ENCODE measurements at places on chromosomes 11 and 22.
A peak's percentile ranks its signal among the peaks of the same experiment; 100 is the strongest.

- no peak for DNase-seq
Measured at GRCh38 chr22:23253475-23254055, 73.3 kb downstream of the BCR start.

GRCh38 chr11:131944736-131945135, 574.3 kb downstream of the NTM start:
- no peak for DNase-seq

DNA sequence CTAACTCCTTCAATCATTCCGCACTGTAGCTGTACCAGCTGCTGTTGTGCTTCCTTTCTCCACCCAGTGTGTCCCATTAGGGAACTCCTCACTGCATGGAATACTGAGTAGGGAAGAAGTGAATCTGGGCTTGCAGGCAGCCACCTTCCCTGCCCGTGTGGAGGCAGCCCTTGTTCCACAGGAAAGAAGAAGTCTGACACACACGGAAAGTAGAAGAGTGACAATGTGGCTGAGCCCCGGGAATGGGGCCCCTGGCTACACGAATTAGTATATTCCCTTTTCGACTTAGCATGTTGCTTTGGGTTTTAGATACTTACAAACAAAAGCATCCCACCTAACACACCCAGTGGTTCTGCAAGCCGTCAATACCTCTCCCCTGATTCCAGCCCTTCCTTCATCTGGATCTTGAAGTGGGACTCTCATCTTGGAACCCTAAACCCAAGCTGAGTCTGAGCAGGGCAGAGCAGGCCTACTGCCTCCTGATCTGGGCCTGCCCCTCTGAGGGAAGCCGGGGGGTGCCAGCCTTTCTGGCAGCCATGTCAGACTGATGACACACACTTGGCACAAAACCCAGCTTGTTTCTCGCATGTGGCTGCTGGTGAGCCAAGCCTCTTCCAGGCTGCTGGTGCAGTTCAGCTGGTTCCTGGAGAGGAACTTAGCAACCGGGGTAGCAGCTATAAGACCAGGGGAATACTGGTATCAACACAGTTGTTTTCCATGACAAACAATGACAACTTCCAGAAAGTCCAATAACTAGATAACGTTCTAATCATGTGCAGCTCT, 71.6 kb downstream of the C11orf58 start:
- DNase-seq = peak; percentile 52

GRCh38 chr22:41664490-41664889, 24.2 kb downstream of the SNU13 start:
- DNase-seq = peak; percentile 57

- DNase-seq = peak; percentile 91
Measured at GRCh38 chr11:125082611-125083311, 19.7 kb downstream of the SLC37A2 start.

DNA sequence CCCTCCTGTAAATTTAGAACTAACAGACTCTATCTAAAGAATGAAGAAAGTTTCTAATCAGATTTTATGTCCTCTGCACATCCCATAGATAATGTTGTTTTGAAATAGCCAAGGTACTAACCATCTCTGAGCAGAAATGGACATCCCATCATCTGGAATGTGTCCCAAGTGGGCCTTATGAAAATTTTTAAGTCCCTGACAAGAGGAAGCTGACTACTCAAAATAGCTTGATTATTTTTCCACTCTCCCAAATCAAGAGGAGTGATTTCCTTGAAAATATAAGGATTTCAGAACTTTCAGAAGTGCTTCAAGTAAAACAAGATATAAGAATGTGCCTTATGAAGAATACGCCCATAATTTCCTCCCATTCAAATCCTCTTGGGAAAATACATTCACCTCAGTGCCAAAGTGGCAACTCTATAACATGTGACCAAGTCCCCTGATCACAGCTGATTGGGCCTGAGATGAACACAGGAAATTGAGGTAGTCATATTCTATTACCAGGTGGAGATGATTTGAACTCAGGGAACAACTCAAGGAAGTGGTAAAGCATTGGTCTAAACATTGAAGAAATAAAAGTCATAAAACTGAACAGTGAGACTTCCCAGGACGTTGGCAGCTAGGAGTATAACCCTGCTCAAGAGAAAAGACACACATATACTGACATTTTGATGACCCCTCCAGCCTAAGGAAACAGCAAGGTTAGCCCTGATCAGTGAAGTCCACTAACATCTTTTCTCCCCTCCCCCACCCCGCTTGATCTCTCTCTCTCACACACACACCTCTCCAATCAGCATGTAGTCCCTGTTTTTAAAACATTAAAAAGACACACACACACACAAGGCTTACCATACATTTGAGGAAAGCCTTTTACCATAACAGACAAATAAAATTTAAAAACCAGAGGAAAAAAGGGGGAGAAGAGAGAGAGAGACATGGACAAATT, 70.8 kb upstream of the TEAD1 start:
- DNase-seq = no peak

DNA sequence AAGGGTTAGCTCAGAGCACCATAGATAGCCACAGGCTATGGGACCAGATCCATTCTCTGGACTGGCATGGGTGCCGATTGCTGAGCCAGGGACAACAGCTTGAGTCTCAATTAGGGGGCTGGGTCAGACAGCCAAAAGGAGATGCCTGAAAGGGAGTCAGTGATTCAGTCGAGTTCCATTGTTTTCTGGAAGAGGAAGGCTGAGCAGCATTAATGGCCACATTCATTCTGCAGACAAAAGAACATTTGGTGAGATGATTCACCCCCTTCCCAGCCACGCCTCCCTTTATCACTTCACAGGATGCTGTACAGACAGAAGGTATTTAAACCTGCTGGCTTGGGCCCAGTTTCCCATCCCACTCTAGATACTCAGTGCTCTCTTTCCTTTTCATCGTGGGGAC, 131.9 kb downstream of the ADAMTS15 start:
- DNase-seq = peak; percentile 87

DNA sequence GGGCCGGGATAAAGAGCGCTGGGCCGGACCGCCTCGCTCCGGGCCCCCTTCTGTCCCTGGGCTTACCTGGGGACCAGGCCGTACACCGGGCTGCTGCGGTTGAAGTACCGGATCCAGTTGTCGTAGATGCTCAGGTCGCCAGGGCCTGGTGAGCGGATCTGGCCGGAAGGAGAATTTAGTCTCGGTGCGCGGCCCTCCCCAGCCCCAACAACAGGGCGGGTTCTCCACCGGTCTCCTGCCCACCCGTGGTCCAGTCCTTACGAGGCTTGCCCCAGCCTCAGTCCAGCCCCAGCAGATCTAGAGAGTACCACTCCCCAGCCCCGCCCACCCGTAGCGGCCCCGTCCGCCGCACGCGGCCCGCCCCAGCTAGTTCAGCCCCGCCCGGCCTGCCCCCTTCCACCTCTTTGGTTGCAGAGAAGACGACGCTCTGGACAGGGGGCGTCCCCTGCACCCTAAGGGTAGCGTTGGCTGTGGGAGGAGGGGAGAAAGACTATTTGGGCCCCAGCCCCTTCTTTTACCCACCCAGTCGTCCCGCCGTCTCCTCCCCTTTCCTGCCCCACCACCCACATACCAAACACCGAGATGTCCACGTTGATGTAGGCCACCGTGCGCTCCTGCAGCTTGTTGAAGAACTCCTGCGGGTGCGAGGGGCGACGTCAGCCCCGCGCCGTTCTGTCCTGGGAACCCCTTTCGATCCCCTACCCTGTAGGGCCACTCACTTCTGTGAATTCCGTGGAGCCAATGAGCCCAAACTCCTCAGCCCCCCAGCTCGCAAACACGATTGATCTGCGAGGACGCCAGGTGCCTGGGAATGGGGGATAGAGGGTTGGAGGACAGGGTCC, 6.8 kb downstream of the SAC3D1 start:
- DNase-seq = no peak

DNA sequence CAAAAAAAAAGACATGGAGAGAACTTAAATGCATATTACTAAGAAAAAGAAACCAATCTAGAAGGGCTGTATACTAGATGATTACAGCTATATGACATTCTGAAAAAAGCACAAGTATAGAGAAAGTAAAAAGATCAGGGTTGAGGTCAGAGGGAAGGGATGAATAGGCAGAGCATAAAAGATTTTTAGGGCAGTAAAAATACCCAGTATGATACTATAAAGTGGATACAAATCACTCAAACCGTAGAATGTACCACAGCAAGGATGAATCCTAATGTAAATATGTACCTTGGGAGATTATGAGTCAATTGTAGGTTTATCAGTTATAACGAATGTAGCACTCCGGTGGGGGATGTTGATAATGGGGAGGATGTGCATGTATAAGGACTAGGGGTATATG, 29.4 kb upstream of the SMCO4 start:
- no peak for DNase-seq

Data from EL (cell line).